CD8-positive, alpha-beta memory T cell (primary cell): ENCODE measurements at places on chromosomes 11 and 22.

- no peaks in the 10 kb centered on the region for H3K4me1 ChIP-seq
- H3K36me3 ChIP-seq: peaks cover 25% of the 10 kb centered on the region
- H3K27me3 ChIP-seq: no peaks in the 10 kb centered on the region
- H3K4me3 ChIP-seq: no peak overlapping the region
- H3K27ac ChIP-seq: no peak overlapping the region
Observed at GRCh38 chr22:41902016-41902415, 12.9 kb downstream of the SHISA8 start.

- no peak overlapping the region for H3K27ac ChIP-seq
- DNase-seq: no peak
- H3K4me1 ChIP-seq: no peaks in the 10 kb centered on the region
- H3K4me3 ChIP-seq: no peak overlapping the region
- no peaks in the 10 kb centered on the region for H3K27me3 ChIP-seq
Observed at GRCh38 chr11:62004473-62004872, 37.0 kb upstream of the FTH1 start.

DNA sequence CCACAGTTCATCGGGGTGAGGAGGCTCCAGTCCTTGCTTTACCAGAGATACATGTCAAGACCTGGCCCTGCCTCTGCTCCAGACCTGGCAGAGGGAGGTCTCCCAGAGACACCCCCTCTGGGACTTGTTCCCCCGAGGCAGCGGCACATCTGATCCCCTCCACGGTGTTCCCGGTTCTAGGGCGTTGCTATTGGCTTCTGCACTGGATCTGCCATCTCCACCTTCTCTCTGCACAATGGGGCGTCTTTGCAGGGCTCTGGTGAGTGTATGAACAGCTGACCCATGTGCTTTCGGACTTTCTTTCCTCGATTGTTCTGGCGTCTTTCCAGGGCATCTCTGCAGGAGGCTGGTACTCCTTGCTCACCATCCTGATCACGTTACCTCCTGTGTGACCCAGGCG is 930.4 kb downstream of the TBC1D22A start:
- no peaks in the 10 kb centered on the region for H3K27me3 ChIP-seq
- H3K36me3 ChIP-seq: no peaks in the 10 kb centered on the region
- no peaks in the 10 kb centered on the region for H3K4me1 ChIP-seq
- no peak overlapping the region for H3K4me3 ChIP-seq

- no peak overlapping the region for H3K4me3 ChIP-seq
- H3K36me3 ChIP-seq: peaks cover 48% of the 10 kb centered on the region
- H3K27me3 ChIP-seq: no peaks in the 10 kb centered on the region
- H3K4me1 ChIP-seq: peaks cover 8% of the 10 kb centered on the region
Observed at GRCh38 chr22:41178425-41178975, 26.6 kb upstream of the L3MBTL2 start.

DNA sequence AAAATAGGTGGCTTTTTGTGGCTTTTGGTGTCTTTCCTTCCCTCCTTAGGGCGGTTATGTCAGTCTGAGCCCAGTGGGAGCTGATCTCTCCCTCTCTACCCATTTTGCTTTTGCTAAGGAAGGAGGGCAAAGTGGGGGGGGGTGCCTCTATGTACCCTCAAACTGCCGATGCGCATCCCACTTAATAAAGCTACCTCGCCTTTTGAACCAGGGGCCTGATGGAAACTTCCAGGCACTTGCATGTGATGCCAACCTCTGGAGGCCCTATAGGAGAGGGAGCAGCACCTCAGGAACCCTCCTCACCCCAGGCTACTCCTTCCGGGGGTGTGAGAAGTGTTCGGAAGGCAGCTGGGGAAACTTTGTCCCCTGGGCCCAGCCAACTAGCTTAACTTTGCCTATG is 97.0 kb upstream of the HSD17B12 start:
- no peak overlapping the region for H3K27ac ChIP-seq
- H3K4me3 ChIP-seq: no peak overlapping the region

- no peaks in the 10 kb centered on the region for H3K27me3 ChIP-seq
- H3K27ac ChIP-seq: no peak overlapping the region
- no peaks in the 10 kb centered on the region for H3K36me3 ChIP-seq
- no peak overlapping the region for H3K4me3 ChIP-seq
- no peak for DNase-seq
- no peaks in the 10 kb centered on the region for H3K4me1 ChIP-seq
Observed at GRCh38 chr22:43077121-43077877, 11.9 kb downstream of the TTLL1 start.

DNA sequence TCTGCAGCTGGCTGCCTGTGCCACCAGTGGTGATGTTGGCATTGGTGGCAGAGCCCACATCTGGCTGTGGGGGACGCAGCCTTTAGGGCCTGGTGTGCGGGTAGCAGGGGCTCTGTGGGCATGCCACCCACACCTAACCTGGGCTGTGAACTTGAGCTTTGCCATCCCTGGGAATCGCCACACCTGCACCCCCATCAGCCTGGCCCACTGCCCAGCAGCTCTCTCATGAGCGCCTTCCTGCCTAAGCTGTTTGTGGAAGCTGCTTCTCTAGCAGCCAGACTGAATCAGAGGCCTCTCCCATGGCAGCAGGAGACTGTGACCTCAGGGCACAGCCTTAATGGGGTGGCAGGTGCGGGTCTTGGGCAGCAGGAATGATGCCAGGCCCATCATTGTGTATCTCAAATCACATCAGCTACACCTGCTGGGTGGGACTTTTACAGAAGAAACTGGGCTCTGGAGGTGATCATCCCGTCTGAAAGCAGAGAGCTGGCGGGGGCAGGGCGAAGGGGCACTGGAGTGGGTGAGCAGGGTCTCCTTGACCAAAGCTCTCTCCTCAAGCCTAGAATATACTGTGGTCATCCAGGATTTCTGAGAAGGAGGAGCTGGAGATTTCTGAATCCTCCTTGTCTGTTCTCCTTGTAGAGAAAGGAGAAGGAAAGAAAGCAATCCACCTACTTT is 17.8 kb upstream of the CARS1 start:
- no peak overlapping the region for H3K27ac ChIP-seq
- no peaks in the 10 kb centered on the region for H3K4me1 ChIP-seq
- H3K27me3 ChIP-seq: no peaks in the 10 kb centered on the region
- H3K4me3 ChIP-seq: no peak overlapping the region
- DNase-seq: no peak

DNA sequence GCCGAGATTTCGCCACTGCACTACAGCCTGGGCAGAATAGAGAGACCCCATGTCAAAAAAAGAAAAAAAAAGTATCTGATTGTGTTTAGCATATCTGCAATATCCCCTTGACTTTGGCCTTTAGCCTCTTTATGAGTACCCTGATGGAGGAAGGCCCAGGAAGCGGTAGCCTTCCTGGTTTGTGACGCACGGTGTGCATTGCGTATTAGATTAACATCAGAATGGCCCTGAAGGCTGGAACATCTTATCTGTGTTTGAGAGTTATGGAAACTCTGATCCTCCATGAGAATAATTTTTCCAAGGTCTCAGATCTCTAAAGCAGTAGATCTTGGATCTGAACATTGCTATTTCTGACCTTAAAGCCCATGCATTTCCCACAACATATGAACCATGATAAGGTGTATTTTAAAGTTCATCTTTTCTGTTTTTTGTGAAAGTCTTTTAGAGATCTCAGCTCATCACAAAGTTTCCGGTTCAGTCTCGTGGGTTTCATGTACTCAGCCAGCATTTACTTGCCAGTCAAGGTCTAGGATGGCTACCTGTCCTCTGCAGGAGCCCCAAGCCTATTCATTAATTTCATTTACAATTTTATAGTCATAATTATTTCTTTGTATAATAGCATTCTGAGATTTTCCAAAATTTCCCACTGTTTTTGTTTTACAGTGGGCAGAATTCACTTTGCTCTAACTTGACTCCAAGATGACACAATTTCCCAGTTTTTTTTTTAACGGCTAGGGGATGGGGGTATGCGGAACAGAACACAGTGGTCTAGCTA is 605 bp upstream of the FDX1 start:
- H3K27me3 ChIP-seq: no peaks in the 10 kb centered on the region
- H3K36me3 ChIP-seq: no peaks in the 10 kb centered on the region
- no peak for DNase-seq

DNA sequence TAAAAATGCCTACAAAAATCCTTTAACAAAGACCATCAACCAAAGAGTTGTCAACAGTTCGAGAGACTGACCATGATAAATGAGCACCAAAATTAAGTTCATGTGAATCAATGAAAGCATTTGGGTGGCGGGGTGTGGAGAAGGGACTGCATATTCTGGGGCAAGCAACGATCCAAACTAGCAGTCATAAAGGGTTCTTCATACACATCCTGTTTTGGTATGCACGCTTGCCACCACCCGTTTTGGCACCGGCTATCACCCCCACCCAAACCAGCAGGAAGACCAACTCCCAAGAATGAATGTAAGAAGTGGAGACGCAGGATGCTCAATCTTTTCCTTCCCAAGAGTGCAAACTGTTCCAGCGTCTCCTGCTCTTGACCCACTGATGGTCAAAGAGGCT is 80.8 kb downstream of the SGSM3 start:
- H3K36me3 ChIP-seq: no peaks in the 10 kb centered on the region
- peak overlapping the region; percentile 40 for H3K4me3 ChIP-seq
- H3K27ac ChIP-seq: no peak overlapping the region

- no peak overlapping the region for H3K4me3 ChIP-seq
- H3K36me3 ChIP-seq: no peaks in the 10 kb centered on the region
- no peak for DNase-seq
- H3K4me1 ChIP-seq: no peaks in the 10 kb centered on the region
- no peaks in the 10 kb centered on the region for H3K27me3 ChIP-seq
Observed at GRCh38 chr11:60121264-60121663, 32.8 kb downstream of the MS4A2 start.

DNA sequence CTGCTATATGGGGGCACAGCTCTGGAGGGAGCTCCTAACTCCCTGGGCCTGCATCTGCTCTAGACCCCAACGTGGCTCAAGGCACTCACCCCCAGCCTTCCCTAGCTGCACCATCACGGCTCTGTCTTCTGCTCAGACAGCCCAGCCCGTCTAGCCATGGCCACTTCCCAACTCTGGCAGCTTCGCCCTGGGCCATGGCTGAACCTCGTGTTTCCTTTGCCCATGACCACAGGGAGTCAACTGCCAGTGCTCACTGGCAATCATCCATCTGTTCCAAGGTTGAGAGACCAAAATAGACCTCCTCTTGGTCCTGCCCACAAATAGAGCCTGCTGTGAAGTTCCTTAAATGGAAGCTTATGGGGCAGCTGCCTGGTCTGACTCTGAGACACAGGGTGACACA is 5.4 kb downstream of the LMO1 start:
- peaks cover 3% of the 10 kb centered on the region for H3K27me3 ChIP-seq
- H3K4me3 ChIP-seq: no peak overlapping the region
- no peaks in the 10 kb centered on the region for H3K36me3 ChIP-seq
- DNase-seq: no peak
- H3K4me1 ChIP-seq: peaks cover under 1% of the 10 kb centered on the region
- H3K27ac ChIP-seq: no peak overlapping the region

DNA sequence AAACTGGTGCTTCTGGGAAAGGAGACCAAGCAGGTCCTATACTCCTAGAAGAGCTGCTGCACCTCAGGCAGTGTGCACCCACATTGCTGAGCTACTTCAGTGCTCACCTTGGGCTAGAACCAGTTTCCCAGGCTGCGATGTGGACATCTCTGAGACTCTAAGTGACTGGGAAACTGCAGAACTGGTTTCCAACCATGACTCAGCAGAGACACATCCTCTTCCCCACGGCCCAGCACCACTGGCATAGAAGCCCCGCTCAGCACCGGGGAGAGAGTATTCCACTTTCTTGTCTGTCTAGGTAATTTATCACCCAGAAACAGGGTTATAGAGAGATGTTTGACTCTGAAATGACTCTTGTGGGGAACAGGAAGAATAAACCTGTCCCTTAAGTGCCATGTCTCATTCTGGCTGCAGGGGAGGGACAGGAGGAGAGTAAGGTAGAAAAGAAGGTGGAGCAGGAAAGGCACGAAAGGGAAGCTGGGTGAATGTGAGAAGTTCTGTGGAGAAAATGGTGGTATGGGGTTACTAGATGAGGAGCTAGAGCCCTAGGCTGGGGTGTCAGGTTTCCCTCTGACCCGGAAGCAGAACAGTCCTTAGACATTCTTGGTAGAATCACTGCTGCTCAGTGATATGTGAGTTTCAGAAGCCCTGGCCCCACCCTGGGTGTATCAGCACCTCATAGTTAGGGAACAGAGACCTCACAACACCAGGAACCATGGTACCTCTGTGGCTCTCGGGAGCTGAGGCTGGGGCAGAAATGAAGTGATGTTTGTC is 340.4 kb upstream of the NCAM1 start:
- DNase-seq: no peak
- H3K4me3 ChIP-seq: no peak overlapping the region
- no peaks in the 10 kb centered on the region for H3K4me1 ChIP-seq
- no peaks in the 10 kb centered on the region for H3K36me3 ChIP-seq
- no peak overlapping the region for H3K27ac ChIP-seq
- H3K27me3 ChIP-seq: no peaks in the 10 kb centered on the region

GRCh38 chr11:105867742-105868141 is 154.3 kb downstream of the MSANTD4 start:
- H3K36me3 ChIP-seq: no peaks in the 10 kb centered on the region
- H3K4me1 ChIP-seq: no peaks in the 10 kb centered on the region
- no peak overlapping the region for H3K4me3 ChIP-seq
- no peaks in the 10 kb centered on the region for H3K27me3 ChIP-seq

DNA sequence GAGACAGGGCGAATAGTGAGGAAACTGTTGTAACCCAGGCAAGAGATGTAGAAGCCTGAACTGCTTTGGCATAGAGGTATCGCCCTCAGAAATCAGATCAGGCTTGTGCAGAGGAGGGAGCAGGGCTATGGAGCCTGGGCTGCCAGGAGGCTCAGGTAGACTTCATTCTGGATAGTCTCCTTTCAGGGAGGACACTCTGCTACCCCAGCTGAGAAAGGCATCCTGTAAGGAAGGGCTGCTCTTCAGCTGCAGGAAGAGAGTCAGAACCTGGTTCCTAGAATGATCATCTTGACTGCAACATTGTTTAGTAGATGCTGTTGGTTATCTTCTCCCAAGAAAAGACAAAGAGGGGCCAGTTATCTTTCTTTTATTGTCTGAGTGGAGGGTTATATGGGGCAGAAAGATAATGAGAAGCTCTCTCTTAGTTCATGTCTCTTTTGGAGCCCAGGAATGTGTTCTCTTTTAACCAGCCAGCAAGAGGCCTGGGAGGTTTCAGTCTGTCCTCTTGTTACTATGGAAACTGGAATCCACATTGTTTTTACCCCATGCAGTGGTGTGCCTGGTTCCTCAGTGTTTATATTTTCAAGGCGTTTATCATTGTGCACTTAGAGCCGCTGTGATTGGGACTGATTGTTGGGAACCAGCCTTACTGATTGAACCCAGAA is 95.7 kb downstream of the STIM1 start:
- peaks cover 94% of the 10 kb centered on the region for H3K4me1 ChIP-seq
- no peaks in the 10 kb centered on the region for H3K36me3 ChIP-seq
- DNase-seq: no peak
- no peak overlapping the region for H3K4me3 ChIP-seq

- H3K27ac ChIP-seq: peak overlapping the region; percentile 18
- H3K4me3 ChIP-seq: peak overlapping the region; percentile 37
- peak; percentile 68 for DNase-seq
- H3K27me3 ChIP-seq: no peaks in the 10 kb centered on the region
- peaks cover 56% of the 10 kb centered on the region for H3K4me1 ChIP-seq
Observed at GRCh38 chr11:1844221-1845094, 5.7 kb downstream of the TNNI2 start.
